HCEC 1CT (cell line): ENCODE measurements at places on chromosomes 5 and 9.

- DNase-seq = no peak
Measured at GRCh38 chr9:124673063-124673462, 98.0 kb downstream of the NR6A1 start.

DNA sequence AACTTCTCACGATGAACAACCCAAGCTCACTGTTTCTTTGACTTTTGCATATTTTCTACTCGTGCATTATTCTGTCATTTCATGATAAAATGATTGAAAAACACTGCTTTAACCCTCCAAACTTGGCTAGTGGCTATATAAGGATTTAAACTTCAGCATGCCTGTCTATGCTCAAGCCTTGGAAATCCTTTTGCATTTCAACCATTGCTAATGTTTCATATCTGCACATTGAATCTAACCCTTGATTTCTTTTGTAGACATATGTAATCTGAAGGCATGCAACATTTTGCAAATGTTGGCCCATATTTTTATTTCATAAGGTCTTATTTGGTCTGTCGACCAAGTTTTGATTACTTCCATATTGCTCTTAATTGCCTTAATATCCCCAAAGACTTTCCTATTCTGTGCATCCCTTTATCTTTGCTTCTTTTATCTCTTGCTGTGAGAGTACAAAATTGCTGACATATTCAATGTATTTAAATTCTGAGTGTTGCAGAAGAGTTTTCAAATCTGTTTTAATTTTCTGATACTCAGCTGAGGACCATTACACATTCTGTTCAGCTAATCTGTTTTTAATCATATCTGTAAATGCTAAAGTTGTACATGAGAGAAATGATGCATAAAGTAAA is 403.7 kb upstream of the ZNF608 start:
- DNase-seq = no peak

DNA sequence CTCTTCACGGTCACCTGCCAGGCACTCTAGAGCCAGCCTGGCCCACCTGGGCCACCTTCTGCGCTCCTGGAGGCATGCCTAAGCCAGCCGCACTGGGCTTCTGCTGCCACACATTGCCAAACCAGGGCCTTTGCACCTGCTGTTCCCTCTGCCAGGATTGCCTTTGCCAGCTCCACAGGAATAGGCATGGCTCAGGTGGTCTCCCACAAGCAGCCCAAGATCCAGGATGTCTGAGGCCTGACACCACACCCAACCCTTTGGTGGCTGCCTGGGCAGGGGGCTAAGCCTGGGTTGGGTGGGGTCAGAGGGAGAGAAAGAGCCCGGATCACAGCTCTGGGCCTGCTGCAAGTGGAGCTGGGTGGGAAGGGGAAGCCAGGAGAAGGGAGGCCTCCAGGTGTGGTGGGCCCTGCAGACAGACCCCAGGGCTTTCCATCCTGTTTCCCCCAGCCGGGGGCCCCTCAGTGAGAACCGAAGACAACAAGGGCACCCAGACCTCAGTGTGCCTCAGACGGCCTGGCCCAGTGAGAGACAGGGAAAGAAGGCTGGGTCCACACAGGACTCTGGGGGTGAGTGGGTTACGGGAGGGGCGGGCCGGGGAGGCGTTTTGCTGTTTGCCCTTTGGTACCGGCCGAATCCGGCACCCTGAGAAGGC is 672 bp upstream of the SUSD3 start:
- DNase-seq = no peak

DNA sequence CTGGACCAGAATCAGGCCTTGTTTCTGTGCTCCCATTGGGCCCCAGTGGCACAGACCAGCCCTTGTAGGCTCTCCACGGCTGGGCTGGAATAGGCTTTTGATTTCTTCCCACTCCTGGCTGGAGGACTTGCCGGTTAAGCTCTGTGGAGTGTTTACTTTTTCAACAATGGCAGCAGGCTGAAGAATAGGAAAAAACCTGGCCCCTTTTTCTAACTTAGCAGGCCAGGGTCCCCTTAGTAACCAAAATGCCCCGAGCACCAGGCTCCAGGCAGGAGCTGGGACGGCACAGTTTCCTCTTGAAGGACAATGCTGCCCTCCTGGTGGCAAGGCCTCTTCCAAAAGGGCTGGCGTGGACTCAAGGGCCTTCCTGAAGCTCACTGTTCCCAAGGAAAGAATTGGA is 230.3 kb downstream of the CRB2 start:
- DNase-seq = no peak

- DNase-seq = no peak
Measured at GRCh38 chr9:132582786-132583583, 579 bp downstream of the BARHL1 start.

GRCh38 chr9:8877753-8878494 is 1078.3 kb upstream of the DMAC1 start:
- no peak for DNase-seq

- DNase-seq = no peak
Measured at GRCh38 chr9:133592731-133593409, 16.3 kb downstream of the FAM163B start.

- no peak for DNase-seq
Measured at GRCh38 chr5:100757618-100758017, 145.5 kb downstream of the ST8SIA4 start.
